ENCODE measurements at places on chromosomes 4 and X. TPM values are rescaled to one million over a fixed set of nuclear protein-coding genes. Genes with fewer than 3 reads are reported as not detected.

Gene CT83
- not detected for total RNA-seq

Gene PGRMC1
- total RNA-seq, result 159 TPM

Gene GAGE12G
- not detected for total RNA-seq

Gene TRIM75
- not detected for total RNA-seq

Gene VEGFD
- 0.81 TPM for total RNA-seq

Gene UGT8
- under 0.01 TPM for total RNA-seq

Gene PDS5A
- total RNA-seq, result 69.6 TPM

GRCh38 chr4:159902648-159903047 is 799.8 kb downstream of the RAPGEF2 start:
- no peak overlapping the region for H3K4me3 ChIP-seq
- DNase-seq, result no peak
- H3K36me3 ChIP-seq, result no peaks in the 10 kb centered on the region
- H3K27ac ChIP-seq, result no peak overlapping the region
- H3K4me1 ChIP-seq, result no peaks in the 10 kb centered on the region

DNA sequence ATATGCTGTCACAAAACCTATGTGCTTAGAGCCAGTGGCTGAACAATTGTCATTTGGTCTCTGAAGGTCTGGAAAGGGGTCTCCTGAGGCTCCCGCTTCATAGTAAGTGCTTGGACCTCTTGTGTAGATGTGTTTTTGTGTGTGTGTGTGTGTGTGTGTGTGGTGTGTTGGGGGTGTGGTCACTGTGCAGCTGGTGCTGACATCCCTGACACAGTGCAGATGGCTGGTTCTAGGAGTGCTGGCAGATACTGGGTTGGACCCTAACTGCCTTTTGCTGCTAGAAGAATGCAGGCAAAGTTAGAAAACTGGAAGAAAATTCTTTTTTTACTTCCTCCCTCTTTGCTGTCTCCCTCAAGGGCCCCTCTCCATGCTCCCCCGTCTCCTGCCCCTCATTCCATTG is 1872.6 kb downstream of the ARAP2 start:
- no peak for DNase-seq
- no peak overlapping the region for H3K4me3 ChIP-seq
- no peaks in the 10 kb centered on the region for H3K36me3 ChIP-seq
- no peak overlapping the region for H3K27ac ChIP-seq

DNA sequence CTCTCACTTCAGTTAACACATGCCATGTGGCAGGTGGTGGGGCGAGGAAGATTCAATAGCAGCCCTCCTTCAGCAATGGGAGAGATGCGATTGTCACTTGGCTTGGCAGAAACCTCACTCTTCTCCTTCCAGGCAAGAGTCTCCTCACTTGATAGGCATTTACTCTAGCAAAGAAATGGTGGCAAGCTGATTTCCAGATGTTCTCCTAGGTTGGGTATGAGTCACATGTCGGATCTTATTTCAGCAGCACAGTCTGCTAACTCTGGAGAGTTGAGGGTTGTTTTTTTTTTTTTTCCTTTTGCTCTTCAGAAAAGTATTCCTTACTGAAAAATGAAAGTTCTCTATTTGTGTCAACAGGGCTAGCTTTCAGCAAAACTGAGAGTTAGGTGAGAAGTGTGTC is 119.5 kb upstream of the CHRDL1 start:
- no peak for DNase-seq
- H3K27me3 ChIP-seq, result no peaks in the 10 kb centered on the region
- no peak overlapping the region for H3K27ac ChIP-seq
- H3K4me1 ChIP-seq, result no peaks in the 10 kb centered on the region
- H3K36me3 ChIP-seq, result no peaks in the 10 kb centered on the region
- H3K4me3 ChIP-seq, result no peak overlapping the region

DNA sequence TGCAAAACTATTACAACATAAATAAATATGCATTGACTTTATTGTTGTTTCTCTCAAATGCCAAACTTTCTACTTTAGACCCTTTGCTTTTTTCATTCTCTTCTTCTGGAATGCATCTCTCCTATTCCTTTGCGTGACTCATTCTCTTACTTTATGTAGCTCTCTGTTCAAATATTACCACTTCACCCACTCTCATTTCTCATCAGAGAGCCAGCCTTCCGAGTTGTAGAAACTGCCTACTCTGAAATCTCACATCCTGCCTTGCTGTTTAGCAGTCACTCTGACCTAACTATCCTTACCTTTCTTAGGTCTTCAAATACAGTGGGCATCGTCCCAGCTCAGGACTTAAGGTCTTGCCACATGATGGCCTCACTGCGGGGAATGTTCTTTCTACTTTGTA is 143.5 kb downstream of the GALNTL6 start:
- H3K36me3 ChIP-seq, result no peaks in the 10 kb centered on the region

DNA sequence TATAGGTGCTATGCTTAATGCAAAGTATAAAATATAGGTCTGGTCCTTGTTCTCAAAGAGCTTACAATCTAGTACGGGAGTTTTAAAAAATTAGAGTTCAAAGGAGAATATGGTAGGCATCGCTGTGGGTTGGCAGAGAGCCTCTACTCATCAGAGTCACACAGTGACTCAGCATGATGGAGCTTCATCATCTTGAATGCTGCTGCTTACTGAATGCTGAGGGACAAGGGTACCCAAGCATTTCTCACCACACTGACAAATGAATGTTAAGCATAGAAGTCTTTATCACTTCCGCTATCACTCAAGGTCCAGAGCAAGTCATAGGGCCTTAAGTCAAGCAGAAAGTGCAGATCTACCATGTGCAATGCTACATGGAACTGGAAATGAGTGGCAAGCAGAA is 268.6 kb upstream of the IGFBP7 start:
- H3K4me1 ChIP-seq, result no peaks in the 10 kb centered on the region
- H3K4me3 ChIP-seq, result no peak overlapping the region
- no peaks in the 10 kb centered on the region for H3K27me3 ChIP-seq
- no peaks in the 10 kb centered on the region for H3K36me3 ChIP-seq

- H3K4me1 ChIP-seq, result peaks cover 12% of the 10 kb centered on the region
- no peak overlapping the region for H3K4me3 ChIP-seq
- no peak for DNase-seq
- H3K27ac ChIP-seq, result peak overlapping the region; percentile 35
These were observed 36.3 kb downstream of the MGARP start for GRCh38 chr4:139243448-139244365.

- peaks cover 31% of the 10 kb centered on the region for H3K36me3 ChIP-seq
- DNase-seq, result peak; percentile 6
- H3K27me3 ChIP-seq, result no peaks in the 10 kb centered on the region
These were observed 32.0 kb downstream of the DCTD start for GRCh38 chr4:182885022-182885737.

GRCh38 chrX:9339603-9340491 is 125.0 kb upstream of the TBL1X start:
- no peak overlapping the region for H3K4me3 ChIP-seq
- no peaks in the 10 kb centered on the region for H3K27me3 ChIP-seq
- peak; percentile 71 for DNase-seq
- peaks cover 25% of the 10 kb centered on the region for H3K4me1 ChIP-seq
- H3K36me3 ChIP-seq, result no peaks in the 10 kb centered on the region

- no peak for DNase-seq
- no peaks in the 10 kb centered on the region for H3K4me1 ChIP-seq
- H3K36me3 ChIP-seq, result no peaks in the 10 kb centered on the region
- no peak overlapping the region for H3K4me3 ChIP-seq
- H3K27ac ChIP-seq, result no peak overlapping the region
- no peaks in the 10 kb centered on the region for H3K27me3 ChIP-seq
These were observed 5.5 kb downstream of the IBSP start for GRCh38 chr4:87804871-87805270.

DNA sequence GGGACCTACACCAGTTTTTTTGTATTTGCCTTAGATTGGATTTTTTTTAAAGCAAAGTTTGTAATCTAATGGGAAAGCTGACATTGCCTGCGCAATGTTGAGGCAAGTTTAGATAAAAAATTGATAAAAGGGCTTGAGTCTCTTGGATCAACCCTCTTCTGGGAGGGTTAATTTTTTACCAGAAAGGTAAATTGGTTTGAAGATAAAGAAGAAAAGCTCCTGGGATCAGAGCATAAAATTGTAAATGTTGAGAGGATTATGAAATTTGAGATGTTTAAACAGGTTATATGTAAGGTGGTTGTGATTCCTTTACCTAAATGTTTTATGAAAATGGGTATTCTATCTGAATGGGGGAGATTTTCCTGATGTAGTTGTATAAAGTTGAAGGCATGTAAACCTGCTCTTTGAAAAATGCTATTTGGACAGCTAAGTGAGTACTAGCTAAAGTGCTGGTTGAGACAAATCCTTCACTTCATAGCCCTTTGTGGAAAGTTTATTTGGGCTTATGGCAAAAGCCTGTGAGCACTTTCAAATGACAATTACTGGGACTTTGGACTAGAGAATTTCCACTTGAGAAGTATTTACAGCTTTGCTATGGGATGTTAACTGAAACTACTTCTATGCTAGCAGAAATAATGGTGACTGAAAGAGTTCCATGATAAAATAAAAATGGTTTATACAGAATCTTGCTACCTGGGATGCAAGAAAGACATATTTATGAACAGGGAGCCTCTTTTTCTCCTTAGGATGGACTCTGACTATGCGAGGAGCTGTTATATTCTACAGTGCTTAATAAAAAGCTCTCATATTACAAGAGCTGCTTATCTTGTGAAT is 56.2 kb downstream of the UGT2B10 start:
- H3K27ac ChIP-seq, result no peak overlapping the region
- H3K36me3 ChIP-seq, result no peaks in the 10 kb centered on the region
- no peak for DNase-seq
- no peaks in the 10 kb centered on the region for H3K27me3 ChIP-seq
- no peak overlapping the region for H3K4me3 ChIP-seq

- DNase-seq, result no peak
- no peak overlapping the region for H3K4me3 ChIP-seq
- H3K36me3 ChIP-seq, result no peaks in the 10 kb centered on the region
- no peaks in the 10 kb centered on the region for H3K27me3 ChIP-seq
- H3K4me1 ChIP-seq, result no peaks in the 10 kb centered on the region
- no peak overlapping the region for H3K27ac ChIP-seq
These were observed 317.5 kb upstream of the AGA start for GRCh38 chr4:177759729-177760128.

GRCh38 chr4:8378101-8378724 is 62.3 kb downstream of the ACOX3 start:
- no peaks in the 10 kb centered on the region for H3K36me3 ChIP-seq
- H3K4me1 ChIP-seq, result no peaks in the 10 kb centered on the region
- H3K4me3 ChIP-seq, result no peak overlapping the region

DNA sequence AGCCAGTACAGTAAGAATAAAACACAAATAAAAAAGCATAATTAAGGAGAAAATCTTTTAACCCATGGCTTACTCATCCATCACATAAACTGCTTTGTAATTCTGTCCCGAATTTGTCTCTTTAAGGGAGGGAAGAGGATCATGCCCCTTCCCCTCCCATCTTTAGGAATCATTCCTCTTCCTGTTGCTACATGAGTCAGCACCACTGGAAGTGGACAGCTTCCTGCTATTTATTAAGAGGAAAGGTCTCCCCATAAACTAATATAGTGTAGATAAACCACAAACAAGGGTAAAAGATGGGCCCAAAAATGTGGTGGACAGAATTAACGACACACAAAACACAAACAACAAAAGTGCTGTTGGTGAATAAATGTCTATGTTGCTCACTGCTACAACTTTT is 75.8 kb downstream of the PPP3CA start:
- no peak overlapping the region for H3K4me3 ChIP-seq
- DNase-seq, result no peak
- H3K27me3 ChIP-seq, result no peaks in the 10 kb centered on the region
- H3K36me3 ChIP-seq, result no peaks in the 10 kb centered on the region

DNA sequence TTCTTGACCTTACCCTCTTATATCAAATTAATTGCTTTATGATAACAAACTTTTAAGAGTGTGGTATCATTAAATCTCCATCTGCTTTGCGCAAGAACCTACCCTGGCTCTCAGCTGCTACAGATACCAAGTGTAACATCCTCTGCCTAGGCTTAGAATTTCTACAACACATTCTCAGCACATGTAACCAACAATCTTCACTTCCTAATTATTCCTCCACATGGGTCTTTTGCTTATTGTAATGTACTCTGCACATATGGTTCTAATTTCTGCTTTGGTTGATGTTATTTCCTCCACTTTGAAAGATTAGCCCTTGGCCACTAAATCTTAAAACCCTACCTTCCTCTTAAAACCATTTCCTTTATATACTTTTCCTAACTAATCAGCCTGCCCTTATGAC is 242.4 kb downstream of the ARHGAP24 start:
- H3K4me1 ChIP-seq, result no peaks in the 10 kb centered on the region
- H3K27me3 ChIP-seq, result no peaks in the 10 kb centered on the region
- no peak for DNase-seq
- H3K27ac ChIP-seq, result no peak overlapping the region

GRCh38 chr4:142913461-142914030 is 67.4 kb upstream of the INPP4B start:
- H3K36me3 ChIP-seq, result no peaks in the 10 kb centered on the region
- H3K4me3 ChIP-seq, result no peak overlapping the region

DNA sequence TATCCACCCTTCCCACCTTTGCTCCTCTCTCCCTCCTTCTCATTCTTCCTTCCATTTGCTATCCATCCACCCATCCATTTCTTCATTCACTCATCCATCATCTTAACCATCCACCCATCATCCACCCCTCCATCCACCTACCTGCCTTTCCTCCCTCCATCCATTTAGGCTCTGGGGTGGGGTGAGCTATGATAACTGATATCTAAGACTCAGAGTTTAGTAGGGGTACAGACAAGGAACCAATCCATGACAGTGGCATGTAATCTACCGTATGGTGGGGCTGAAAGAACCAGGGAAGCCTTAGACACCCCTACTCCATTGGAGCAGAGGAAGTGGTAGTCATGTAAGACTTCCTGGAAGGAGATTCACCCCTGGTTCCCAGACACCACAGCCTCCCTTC is 23.2 kb downstream of the PSAPL1 start:
- H3K27ac ChIP-seq, result peak overlapping the region; percentile 75
- H3K4me1 ChIP-seq, result peaks cover 32% of the 10 kb centered on the region
- no peaks in the 10 kb centered on the region for H3K27me3 ChIP-seq

DNA sequence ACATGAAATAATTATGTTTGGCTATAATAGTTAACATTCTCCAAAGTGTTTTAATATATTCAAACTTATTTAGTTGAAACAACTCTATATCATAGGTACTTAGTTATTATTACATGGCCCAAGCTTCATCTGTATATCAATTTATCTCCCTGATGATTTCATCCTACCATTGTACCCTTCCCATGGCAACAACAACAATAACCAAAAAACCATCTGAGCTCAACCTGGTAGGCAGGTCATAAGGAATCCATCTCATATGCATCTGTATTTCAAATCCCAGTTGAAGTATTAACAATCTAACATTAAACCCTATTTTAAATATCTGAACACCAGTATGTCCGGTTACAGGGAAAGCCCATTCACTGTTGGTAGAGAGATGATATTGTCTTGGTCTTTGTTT is 33.1 kb upstream of the SLC7A11 start:
- H3K4me3 ChIP-seq, result no peak overlapping the region
- H3K4me1 ChIP-seq, result peaks cover 8% of the 10 kb centered on the region
- H3K27me3 ChIP-seq, result no peaks in the 10 kb centered on the region
- no peak for DNase-seq
- H3K27ac ChIP-seq, result no peak overlapping the region

DNA sequence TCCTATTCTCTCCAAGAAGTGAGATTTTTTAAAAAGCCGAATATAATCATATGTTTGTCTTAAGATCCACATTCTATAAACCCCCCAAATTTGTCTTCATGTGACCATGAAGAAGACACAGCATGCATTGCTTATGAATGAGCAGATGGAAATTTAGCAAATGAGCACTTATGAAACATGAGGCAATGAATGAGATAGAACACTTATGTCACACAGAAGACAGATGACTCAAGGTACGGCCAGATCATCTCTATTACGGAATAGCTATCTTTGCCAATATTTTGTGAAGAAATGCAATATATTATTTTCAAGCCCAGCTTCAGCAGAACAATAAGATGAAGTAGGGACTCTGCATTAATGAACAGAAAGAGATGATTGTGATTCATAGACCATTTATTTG is 21.4 kb downstream of the PHEX start:
- H3K27me3 ChIP-seq, result no peaks in the 10 kb centered on the region
- no peak overlapping the region for H3K4me3 ChIP-seq
- H3K4me1 ChIP-seq, result no peaks in the 10 kb centered on the region
- no peak for DNase-seq

All from sigmoid colon (tissue), 7 donors.